Thoracic aorta (tissue), 2 donors: ENCODE measurements at places on chromosomes 1 and 21.

- no peak for DNase-seq
Measured at GRCh38 chr1:199472018-199472417, 555.5 kb upstream of the NR5A2 start.

DNA sequence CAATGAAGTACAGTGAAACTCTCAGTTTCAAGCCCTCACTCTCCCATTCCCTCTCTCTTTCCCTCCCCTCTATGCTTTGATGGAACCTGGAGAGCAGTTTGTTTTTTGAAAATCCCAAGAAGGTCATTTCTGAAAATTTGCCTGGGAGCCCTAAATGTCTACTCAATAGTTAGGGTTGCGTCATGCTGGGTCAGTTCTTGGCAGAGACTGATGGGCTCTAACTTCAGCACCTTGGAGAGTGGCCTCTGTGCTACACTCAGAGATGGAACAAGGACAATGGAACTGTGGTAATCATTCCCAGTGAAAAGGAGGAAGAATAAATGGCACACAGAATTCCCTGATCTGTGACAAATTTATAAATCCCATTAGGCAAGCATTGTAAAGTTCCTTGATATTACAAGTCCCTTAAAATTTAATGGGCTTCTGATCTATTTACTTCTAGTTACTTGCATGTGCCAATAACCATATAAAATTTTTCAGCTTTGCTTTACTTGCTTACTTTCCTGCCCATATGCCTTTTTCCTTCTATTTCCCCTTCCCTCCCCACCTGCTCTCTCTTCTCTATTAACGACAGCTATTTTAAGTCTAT lies 182.9 kb upstream of the KCND3 start:
- no peak for DNase-seq

DNA sequence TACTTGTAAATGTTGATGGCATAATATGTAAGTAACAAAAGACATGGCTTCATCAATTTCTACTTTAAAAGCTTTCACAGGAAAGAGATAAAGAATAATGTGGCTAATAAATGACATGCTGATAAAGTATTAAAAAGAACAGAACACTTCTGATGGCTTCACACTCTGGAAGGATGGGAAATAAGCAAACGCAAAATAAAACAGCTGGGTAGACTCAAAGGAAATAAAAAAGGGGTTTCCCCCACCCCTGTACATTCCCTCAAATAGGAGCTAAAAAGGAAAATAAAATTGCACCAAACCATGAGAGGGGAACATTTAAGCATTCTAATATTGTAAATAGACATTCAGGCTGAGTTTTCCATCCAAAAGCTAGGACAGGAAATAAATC lies 27.0 kb upstream of the DYRK1A start:
- DNase-seq = no peak

DNA sequence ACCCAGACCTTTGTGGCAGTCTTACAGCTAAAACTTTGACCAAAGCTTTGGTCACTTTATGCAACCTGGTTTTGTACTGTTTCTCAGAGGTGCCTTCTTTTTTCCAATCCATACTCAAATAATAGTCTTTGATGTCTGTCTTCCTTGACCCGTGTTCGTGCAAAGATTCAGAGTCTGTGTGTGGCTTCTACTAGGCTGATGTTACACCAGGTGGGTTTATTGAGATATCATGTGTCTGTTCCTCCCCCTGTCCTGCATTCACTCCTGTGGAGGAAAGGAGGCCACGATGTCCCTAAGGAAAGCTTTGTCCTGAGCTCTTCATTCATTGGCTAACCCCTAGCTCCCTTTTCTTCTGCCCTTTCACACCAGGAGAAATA lies 15.0 kb upstream of the IKBKE start:
- no peak for DNase-seq

- DNase-seq = no peak
Measured at GRCh38 chr1:8406011-8406410, 88.1 kb downstream of the SLC45A1 start.

- no peak for DNase-seq
Measured at GRCh38 chr1:31769720-31770390, 5.7 kb upstream of the ADGRB2 start.

- no peak for DNase-seq
Measured at GRCh38 chr1:183630748-183631147, 4.8 kb downstream of the ARPC5 start.

DNA sequence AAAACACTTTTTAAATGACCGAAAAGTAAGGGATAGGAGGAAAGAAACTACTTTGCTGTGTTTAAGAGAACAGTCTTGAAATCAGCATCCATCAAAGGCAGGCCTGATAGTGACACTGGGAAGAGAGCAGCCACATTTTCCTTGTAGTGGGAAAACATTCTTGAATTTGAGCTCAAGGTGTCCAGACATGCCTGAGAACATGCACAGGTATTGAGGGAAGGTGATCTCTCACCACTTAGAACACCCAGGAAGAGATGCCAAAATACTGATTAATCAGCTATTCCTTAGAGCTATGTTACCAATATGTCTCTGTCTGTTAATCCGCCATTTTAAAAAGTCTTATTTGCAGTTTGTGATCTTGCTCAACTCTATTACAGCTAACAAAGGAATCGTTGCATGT lies 25.9 kb downstream of the IL12RB2 start:
- no peak for DNase-seq

GRCh38 chr1:246782120-246782900 lies 58.1 kb downstream of the SCCPDH start:
- DNase-seq = no peak

DNA sequence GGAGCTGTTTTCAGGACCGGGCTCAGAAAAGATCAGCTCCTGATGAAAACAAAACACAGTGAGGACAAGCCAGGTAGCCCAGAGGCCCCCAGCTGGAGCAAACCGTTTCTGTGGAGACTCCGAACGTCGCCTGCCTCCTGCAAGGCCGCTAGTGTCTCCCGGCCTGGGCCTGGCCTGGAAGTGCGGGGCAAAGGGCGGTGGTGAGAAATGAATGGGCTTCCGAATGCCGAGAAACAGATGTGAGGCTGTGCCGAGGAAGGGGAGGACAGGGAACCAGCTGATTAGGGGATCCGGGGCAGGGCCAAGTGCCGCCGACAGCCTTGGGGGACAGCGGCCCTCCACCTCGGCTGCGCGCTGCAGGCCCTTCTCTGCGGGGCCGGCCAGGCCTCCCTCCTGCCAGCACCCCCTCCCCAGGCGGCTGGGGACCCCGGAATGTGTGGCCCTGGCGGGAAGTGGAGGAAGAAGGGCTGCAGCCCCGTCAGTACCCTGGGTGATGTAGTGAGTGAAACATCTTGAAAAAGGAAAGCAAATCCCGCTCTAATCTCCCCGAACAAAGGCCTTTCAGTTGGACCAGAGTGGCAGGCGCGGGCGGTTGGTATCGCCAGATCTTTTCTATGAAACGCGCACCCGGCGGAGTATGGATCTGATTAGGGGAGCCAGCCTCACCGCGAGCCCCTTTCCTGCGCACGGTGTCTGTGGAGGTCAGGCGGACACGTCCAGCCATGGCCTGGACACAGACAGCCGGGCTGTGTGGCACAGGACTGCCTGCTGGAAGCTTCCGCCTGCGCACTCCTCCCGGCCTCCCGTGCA lies 52.6 kb downstream of the PRDM16 start:
- DNase-seq = no peak

GRCh38 chr1:58818075-58818474 lies 34.2 kb upstream of the JUN start:
- no peak for DNase-seq

- no peak for DNase-seq
Measured at GRCh38 chr1:19804831-19805251, 5.1 kb upstream of the TMCO4 start.

DNA sequence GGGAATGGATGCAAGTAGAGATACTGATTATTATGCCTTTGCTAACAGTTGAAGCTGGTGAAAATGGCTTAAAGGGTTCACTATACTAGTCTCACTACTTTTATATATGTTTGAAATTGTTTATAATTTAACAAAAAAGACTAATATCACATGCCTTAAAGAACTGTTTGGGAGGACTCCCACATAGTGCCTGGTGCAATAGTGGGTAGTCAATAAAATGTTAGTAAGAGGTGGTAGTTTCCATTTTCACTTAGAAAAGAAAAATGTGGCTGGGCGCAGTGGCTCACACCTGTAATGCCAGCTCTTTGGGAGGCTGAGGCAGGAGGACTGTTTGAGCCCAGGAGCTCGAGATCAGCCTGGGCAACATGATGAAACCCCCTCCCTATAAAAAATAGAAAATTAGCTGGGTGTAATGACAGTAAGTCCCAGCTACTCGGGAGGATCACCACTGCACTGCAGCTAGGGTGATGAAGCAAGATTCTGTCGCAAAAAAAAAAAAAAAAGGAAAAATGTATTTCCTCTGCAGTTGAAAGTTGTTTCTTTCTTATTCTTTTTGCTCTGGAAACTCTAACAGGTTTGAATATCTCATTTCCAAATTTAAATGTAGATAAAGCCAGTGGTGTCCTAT lies 24.5 kb downstream of the C21orf91 start:
- DNase-seq = no peak

GRCh38 chr1:228497206-228497605 lies 10.0 kb downstream of the RNF187 start:
- no peak for DNase-seq

DNA sequence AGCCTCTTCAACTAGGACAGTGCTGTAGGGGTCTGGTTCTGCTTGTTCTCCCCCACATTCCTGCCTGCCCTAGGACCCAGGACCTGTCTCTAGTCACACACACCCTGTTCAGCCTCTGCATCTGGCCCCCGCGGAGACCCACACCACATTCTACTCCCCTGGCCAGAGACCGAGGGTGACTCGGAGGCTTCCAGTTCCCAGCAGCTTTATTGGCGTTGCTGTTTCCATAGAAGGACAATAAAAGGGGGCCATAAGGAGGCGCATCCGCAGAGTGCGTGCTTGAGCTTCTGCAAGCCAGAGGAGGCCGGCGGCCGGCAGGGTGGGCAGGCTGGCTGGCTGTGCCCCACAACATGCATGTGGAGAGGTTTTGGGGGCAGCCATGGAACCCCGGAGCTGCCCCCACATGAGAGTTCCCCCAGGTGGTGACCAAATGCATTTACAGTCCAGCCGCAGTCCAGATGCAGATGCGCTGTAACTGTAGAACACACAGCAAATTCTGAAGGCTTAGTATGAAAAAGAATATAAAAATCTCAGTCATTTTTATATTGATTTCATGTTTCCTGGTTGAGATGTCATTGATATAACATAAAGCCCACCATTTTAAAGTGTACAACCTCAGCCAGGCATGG lies 52.4 kb downstream of the PDE9A start:
- DNase-seq = no peak

- DNase-seq = no peak
Measured at GRCh38 chr1:236581528-236581927, 22.8 kb downstream of the HEATR1 start.

DNA sequence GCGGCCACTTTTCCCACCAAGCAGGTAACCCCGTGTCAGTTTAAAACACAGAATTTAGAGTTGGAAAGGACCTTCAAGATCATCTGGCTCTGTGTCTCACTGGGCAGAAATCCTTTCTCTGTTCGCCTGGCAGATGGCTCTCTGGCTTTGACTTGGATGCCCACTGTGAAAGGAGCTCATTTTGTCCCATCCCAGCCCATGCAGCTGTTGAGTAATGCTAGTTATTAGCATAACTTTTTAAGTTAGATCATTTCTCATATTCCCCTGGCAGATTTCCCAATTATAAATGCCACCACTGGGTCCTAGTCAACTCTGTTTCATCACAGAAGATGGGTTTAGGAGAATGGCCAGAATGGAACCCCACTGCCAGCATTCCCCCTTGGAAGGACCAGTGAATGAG lies 55.9 kb downstream of the SLC35F3 start:
- DNase-seq = no peak

DNA sequence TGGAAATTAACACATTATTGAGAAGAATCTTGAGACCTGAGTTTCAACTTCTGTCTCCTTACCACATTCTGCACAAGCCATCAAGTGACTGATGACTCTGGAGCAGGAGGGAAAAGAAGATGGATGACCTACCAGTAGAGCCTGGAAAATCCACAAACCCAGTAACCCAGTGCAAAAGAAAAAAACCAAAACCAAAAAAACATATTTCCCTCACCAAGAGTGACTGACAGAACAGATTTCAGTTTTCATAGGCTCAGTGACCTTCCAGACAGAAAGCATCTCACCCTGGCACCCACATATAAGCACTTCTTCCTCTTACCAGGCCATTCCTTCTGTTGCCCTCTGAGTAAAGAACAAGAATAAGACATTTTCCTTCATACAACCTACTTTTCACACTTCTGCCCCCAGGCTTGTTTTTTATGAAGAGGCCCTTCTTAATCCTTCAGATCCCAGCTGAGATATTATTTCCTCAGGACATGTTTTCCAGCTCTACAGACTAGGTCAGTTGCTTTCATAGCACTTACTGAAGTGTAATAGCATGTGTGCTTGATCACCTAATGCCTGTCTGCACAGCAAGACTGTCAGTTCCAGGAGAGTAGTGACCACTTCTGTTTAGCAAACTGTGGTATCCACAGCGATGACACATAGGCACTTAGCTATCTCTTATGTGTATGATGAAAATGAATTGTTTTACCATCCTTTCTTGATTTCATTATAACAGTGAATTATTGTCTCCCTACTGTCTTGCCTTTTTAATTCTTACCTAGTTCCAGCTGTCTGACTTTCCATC lies 4.0 kb downstream of the TSACC start:
- DNase-seq = no peak

GRCh38 chr1:1318131-1318652 lies 6.3 kb downstream of the INTS11 start:
- DNase-seq = peak; percentile 73
